ENCODE measurements at places on chromosomes 1 and 21.

GRCh38 chr1:168792142-168792541, 63.1 kb upstream of the DPT start:
- no peak for DNase-seq

GRCh38 chr1:201781437-201781836, 47.5 kb upstream of the IPO9 start:
- DNase-seq: no peak

DNA sequence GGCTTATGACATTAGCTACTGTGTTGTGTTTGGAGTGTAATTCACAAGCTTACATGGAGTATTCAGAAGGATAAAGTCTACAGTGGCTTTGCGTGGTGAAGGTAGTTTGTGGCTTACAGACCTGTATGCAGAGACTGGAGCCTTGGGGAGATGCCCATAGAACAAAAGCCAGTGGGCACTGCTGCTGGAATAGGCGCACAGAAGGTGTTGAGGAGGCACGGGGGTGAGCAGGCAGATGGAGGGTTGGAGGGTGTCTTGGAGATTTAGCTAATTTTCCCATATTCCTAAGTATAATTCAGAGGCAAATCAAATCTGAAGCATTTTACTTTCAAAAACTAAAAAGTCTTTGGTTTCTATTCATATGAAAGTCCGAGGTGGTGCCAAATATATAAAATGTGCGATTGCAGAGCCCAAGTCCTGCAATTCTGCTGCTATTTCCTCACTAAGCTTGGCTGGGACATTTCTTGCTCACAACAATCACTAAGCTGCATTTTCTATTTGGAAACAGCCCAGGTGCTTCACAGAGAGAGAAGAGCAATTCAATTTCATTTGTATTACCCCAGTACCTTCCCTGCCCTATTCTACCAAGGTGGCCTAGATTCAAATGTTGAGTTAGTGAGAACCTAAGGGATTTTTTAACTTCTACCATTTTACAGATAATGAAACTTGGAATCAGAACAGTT, 48.5 kb downstream of the FH start:
- DNase-seq: no peak

GRCh38 chr1:151942882-151943281, 33.6 kb upstream of the THEM4 start:
- DNase-seq: no peak

- no peak for DNase-seq
These were observed 306.5 kb downstream of the AJAP1 start for GRCh38 chr1:4960782-4961475.

GRCh38 chr21:22703521-22703920, 1705.3 kb downstream of the NCAM2 start:
- no peak for DNase-seq

DNA sequence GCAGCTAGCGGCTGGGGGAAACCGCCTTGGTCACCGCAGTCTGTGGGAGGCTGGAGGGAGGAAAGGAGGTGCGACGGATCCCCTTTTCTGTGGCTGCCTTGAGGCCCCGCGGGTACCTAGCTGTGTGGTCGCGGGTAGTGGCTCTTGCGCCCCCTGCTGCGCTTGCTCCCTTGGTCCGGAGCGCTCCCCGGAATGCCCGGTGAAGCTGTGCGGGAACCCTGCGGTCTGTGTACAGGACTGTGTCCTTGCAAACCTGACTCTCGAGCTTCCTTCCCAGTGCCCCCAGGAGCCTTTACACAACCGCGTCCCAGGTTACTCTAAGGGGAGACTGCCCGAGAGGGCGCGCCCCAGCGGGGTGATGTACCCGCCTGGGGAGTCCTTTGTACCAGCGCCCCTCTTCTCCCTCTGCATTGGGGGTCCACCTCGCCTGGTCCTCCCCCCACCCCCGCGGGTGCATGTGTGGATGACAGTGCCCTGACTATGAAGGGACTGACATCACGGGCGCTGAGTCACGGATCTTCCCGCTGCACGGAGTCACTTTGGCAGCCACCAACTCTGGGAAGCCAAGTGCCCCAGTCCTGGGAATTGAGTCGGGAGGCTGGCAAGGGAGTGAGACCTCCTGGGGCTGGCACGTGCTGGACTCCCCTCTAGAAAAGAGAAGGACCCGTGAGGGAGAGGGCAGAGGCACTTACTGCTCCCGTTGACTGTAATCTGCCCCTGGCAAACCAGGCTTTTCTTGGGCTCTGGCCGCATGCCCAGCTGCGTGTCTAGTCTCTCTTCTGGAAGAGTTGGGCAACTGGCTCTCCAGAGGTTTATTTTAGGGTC, 816 bp downstream of the IL6R start:
- DNase-seq: no peak

DNA sequence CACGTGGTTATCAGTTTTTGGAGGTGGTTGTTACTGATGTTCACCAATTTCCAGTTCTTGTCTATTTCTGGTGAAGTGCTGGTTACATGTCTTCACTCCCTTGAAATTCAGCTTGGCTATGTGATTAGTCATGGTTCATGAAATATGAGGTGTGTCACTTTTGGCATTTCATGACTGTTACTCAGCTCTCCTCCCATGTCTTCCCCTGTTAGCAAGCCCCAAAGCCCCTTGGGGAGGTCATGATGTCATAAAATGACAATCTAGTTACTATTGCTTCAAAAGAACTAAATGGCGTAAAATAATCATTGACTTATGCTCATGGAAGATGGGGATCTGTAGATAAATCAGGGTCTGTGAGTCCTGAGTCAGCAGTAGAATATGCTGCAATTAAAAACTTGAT, 425.1 kb downstream of the SETD4 start:
- DNase-seq: no peak

DNA sequence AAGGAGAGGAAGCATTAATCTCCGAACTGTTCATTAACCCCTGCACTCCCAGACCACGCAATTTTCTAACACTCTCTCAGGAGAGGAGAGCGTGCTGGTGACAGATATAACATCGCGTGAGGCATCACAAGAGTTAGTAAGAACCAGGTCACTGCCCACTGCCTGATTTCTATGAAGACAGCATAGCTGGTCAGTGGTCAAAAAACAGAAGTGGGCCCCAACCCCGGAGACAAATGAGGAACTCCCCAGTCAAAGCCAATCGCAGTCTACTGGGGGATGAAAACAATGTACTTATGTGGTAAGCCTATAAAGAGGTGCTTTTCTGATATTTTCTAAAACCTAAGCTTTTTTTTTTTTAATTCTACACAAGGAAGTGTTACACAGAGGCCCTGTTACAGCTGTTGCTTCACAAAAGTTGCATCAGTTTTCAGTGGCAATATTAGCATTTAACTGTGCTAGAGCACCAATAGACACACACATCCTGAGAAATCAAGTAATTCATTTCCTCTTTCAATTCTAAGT, 231.8 kb upstream of the IRF2BP2 start:
- DNase-seq: no peak

GRCh38 chr1:216937491-216937890, 214.3 kb upstream of the ESRRG start:
- DNase-seq: no peak

- no peak for DNase-seq
These were observed 51.9 kb upstream of the PRRC2C start for GRCh38 chr1:171433451-171433850.
